ENCODE measurements at places on chromosomes 13 and 19. TPM values are rescaled to one million over a fixed set of nuclear protein-coding genes. Genes with fewer than 3 reads are reported as not detected.

- DNase-seq = no peak
- H3K27me3 ChIP-seq = no peaks in the 10 kb centered on the region
- H3K4me3 ChIP-seq = peak overlapping the region; percentile 91
These were observed 1.2 kb downstream of the EEF2 start for GRCh38 chr19:3983936-3984583.

- no peak overlapping the region for H3K4me3 ChIP-seq
- H3K4me1 ChIP-seq = no peaks in the 10 kb centered on the region
- no peaks in the 10 kb centered on the region for H3K27me3 ChIP-seq
These were observed 18.2 kb upstream of the ZNF543 start for GRCh38 chr19:57302020-57302465.

DNA sequence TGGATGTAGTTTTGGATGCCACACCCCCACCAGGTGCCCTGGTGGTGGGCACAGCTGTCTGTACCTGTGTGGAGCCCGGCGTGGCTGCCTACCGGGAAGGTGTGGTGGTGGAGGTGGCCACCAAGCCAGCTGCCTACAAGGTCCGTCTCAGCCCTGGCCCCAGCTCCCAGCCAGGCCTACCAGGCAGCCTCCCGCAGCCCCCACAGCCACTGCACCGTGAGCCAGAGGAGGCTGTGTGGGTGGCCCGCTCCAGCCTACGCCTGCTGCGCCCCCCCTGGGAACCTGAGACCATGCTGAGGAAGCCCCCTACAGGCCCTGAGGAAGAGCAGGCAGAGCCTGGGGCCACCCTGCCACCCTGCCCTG lies 3.5 kb downstream of the CIC start:
- no peak for DNase-seq
- H3K4me3 ChIP-seq = no peak overlapping the region
- H3K4me1 ChIP-seq = peaks cover 55% of the 10 kb centered on the region
- H3K27me3 ChIP-seq = no peaks in the 10 kb centered on the region
- H3K36me3 ChIP-seq = peaks cover 14% of the 10 kb centered on the region

DNA sequence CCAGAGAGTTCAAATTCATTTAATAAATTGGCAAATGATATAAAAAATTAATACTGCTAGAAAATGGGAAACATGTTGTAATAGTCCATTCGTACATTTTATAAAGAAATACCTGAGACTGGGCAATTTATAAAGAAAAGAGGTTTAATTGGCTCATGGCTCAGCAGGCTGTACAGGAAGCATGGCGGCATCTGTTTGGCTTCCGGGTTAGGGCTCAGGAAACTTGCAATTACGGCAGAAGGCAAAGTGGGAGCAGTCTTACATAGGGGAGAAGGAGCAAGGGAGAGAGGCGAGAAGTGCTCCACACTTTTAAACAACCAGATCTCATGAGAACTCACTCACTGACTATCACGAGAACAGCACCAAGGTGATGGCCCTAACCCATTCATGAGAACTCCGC lies 512.0 kb downstream of the DACH1 start:
- H3K4me3 ChIP-seq = no peak overlapping the region
- H3K27me3 ChIP-seq = no peaks in the 10 kb centered on the region
- H3K4me1 ChIP-seq = no peaks in the 10 kb centered on the region
- H3K36me3 ChIP-seq = no peaks in the 10 kb centered on the region
- no peak overlapping the region for H3K27ac ChIP-seq

DNA sequence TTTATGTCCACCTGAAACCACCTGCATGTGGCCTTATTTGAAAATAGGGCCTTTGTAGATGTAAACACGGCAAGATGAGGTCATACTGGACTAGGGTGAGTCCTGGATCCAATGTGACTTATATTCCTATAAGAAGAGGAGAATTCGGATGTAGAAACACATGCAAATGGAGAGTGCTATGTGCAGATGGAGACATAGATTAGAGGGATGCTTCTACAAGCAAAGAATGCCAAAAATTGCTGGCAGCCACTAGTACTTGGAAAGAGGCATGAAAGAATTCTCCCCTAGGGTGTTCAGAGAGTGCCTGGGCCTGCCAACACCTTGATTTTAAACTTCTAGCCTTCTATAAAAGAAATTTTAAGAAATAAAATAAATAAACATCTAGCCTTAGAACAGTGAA lies 226.1 kb downstream of the RFC3 start:
- no peaks in the 10 kb centered on the region for H3K4me1 ChIP-seq
- H3K4me3 ChIP-seq = no peak overlapping the region

GRCh38 chr19:29001141-29001581 lies 211.8 kb downstream of the UQCRFS1 start:
- H3K27me3 ChIP-seq = peaks cover 3% of the 10 kb centered on the region
- no peak overlapping the region for H3K4me3 ChIP-seq
- no peaks in the 10 kb centered on the region for H3K36me3 ChIP-seq

GRCh38 chr19:35048911-35049411 lies 7.4 kb downstream of the HPN start:
- H3K4me3 ChIP-seq = no peak overlapping the region
- H3K27me3 ChIP-seq = no peaks in the 10 kb centered on the region
- DNase-seq = no peak

DNA sequence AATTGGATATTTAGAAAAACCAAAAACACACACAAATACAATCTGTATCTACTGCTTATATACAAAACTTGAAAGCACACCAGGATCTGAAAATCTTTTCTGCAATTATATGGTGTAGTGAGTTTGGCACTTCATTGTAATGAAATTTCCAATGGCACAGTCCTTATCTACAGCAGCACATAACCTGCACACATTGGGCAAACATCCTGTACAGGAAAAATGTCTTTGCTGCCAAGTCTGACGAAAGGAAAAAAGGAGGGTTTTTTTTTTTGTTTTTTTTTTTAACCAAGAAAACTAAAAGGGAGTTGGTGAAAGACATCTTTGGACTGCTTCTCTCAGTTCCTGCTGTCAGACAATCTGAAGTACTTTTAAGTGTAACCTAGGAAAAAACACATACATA lies 107.8 kb downstream of the FOXO1 start:
- peaks cover 37% of the 10 kb centered on the region for H3K36me3 ChIP-seq
- H3K27ac ChIP-seq = peak overlapping the region; percentile 66
- no peak for DNase-seq
- no peak overlapping the region for H3K4me3 ChIP-seq
- peaks cover 78% of the 10 kb centered on the region for H3K4me1 ChIP-seq

- H3K36me3 ChIP-seq = no peaks in the 10 kb centered on the region
- no peak overlapping the region for H3K27ac ChIP-seq
- no peaks in the 10 kb centered on the region for H3K4me1 ChIP-seq
- no peak overlapping the region for H3K4me3 ChIP-seq
These were observed 336.1 kb downstream of the GPC6 start for GRCh38 chr13:93562676-93563075.

DNA sequence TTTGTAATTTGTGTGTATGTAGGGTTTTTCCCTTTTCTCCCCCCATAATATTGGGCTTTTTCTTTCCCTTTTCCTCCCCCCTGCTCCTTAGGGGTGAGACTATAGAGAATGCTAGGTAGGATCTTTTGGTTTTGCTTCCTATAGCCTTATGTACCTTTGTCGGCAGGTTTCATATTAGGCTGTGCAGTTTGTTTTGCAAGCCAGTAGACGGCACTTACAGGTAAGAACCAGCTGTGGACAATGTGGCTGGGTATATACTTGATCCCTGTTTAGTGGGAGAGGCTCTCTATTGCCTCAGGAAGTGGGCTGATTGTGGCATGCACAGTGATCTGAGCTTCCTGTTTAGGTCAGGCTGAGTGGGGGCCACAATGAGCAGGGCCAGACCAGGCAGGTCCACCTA lies 359.2 kb upstream of the OBI1 start:
- H3K4me1 ChIP-seq = no peaks in the 10 kb centered on the region
- no peak overlapping the region for H3K4me3 ChIP-seq
- no peak for DNase-seq
- H3K36me3 ChIP-seq = peaks cover 1% of the 10 kb centered on the region
- peaks cover 11% of the 10 kb centered on the region for H3K27me3 ChIP-seq

GRCh38 chr19:13978351-13979243 lies 26.3 kb downstream of the DCAF15 start:
- H3K27me3 ChIP-seq = no peaks in the 10 kb centered on the region
- peaks cover 11% of the 10 kb centered on the region for H3K36me3 ChIP-seq
- H3K4me1 ChIP-seq = peaks cover 22% of the 10 kb centered on the region

- H3K4me1 ChIP-seq = peaks cover 23% of the 10 kb centered on the region
- H3K4me3 ChIP-seq = no peak overlapping the region
- no peaks in the 10 kb centered on the region for H3K27me3 ChIP-seq
- peak; percentile 32 for DNase-seq
- H3K27ac ChIP-seq = no peak overlapping the region
- no peaks in the 10 kb centered on the region for H3K36me3 ChIP-seq
These were observed 23.0 kb upstream of the NDFIP2 start for GRCh38 chr13:79457948-79458347.

- peak overlapping the region; percentile 63 for H3K4me3 ChIP-seq
- H3K4me1 ChIP-seq = peaks cover 24% of the 10 kb centered on the region
- H3K27me3 ChIP-seq = no peaks in the 10 kb centered on the region
- H3K36me3 ChIP-seq = peaks cover 56% of the 10 kb centered on the region
- no peak for DNase-seq
- H3K27ac ChIP-seq = peak overlapping the region; percentile 83
These were observed 402 bp upstream of the DYRK1B start for GRCh38 chr19:39834287-39834841.

DNA sequence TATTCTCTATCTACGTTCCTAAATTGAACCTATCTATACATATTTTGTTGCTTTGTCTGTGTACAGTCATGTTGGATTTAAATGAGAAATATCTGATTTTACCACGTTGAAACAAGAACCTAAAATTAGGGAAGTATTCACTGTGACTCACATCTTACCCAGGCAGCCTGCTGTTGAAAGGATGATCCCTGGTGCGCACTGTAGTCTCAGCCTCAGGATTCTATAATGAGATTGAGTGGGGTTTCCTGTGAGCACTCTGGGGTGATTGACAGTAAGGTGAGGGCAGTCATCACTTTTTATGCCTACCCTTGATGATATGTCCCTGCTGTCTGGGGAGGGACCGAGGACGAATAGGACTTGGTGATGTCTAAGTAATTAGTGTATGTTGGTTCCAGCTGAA lies 35.4 kb downstream of the PCCA start:
- peaks cover 20% of the 10 kb centered on the region for H3K36me3 ChIP-seq
- no peak overlapping the region for H3K4me3 ChIP-seq
- no peaks in the 10 kb centered on the region for H3K27me3 ChIP-seq
- no peak overlapping the region for H3K27ac ChIP-seq
- H3K4me1 ChIP-seq = peaks cover 5% of the 10 kb centered on the region

DNA sequence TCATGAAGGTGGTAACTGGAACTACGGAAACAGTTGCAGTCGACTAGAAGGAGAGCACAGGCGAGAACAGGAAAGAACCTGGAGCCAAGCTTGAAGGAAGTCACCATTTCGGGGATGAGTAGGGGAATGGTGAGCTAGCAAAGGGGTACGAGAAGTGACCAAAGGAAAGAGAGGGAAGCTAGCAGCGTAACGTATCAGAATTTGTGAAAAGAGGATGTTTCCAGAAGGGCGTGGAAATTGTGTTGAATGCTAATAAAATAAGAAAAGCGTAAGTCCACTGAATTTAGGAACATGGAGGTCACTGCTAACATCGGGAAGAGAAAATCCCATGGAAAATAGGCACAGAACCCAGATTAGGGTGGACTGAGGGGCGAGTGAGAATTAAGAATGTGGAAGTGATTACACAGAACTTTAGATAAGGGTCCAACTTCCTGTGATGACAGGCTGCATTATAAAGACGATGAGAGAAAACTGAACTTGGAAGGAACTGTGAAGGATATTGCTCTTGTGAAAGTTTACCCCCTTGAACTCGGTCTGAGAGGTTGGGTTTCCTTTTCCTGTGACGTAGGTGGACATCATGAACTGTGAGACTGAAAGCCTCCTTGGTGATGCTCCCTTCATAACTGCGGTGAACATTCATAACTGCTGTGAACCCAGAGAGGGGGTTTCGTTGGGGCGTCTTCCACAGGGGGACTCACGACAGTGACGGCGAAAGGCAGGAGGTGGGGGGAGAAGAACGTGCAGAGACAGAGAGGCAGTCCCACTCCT lies 2.0 kb upstream of the FFAR2 start:
- H3K27me3 ChIP-seq = peaks cover 16% of the 10 kb centered on the region
- H3K27ac ChIP-seq = no peak overlapping the region
- no peak overlapping the region for H3K4me3 ChIP-seq
- no peaks in the 10 kb centered on the region for H3K36me3 ChIP-seq
- peaks cover 17% of the 10 kb centered on the region for H3K4me1 ChIP-seq

Gene LYPD5
- 1.3 TPM for total RNA-seq

Gene FFAR2
- not detected for total RNA-seq

Gene MBOAT7
- 36.1 TPM for total RNA-seq

Gene JUNB
- 292 TPM for total RNA-seq

Gene CLIP3
- total RNA-seq = not detected

Gene ZNF221
- 0.45 TPM for total RNA-seq

Gene DACT3
- total RNA-seq = 2.4 TPM

Gene VPS36
- total RNA-seq = 32.0 TPM

Gene NLRP4
- not detected for total RNA-seq

Gene ZNF358
- total RNA-seq = 3.9 TPM

Measured in activated naive CD4-positive, alpha-beta T cell treated with anti-CD3 and anti-CD28 coated beads for 36 hours (primary cell).